ENCODE measurements at places on chromosomes 12 and 14.

GRCh38 chr12:58957298-58957697, 37.0 kb upstream of the LRIG3 start:
- DNase-seq: no peak

DNA sequence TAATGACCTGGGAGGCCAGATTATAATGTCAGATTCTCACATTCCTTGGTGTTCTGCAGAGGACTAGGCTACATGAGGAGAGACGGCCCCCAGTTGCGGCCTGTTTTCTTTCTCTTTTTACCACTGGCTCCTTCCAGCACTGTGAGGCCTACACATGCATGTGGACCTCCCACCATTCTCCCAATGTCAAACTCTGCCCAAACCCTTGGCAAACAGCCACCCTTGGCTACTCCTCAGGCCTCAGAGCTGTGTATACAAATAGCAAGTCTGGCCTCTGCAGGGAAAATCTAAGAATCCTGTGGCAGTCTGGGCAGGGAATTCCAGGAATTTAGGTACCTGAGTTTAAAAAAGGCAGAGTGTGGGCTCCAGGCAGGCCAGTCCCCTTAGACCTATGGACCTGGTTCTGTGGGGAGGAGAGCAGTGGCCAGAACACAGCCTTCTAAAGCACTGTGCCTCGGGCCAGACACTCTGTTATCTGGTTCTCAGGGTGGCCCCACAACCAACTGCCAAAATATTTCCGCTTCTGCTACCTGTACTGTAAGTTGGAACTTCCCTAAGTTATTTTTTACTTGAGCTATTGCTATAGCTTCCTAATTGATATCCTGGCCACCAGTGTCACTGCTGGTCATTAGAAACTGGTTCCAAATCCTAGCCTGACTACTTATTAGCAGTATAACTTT, 19.9 kb upstream of the NEDD1 start:
- no peak for DNase-seq

- DNase-seq: no peak
These were observed 7.4 kb upstream of the TMEM132C start for GRCh38 chr12:128259556-128260070.

DNA sequence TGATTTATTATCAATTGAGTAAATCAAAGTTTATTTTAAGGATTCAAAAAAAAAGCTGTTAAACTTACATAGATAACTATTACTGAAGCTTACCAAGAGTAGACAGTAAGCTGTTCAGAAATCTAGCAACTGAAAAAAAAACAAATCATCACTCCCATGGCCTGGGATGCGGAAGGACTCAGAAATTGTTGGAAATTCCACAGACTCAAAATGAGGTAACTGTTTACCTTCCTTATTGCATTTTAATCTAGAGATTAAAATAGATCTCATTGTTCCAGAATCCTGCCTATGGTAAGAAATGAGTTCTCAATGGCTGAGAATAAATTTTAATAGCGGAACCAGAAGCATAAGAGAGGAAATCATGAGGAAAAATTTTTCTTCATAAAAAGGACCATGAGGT, 87.2 kb downstream of the PPM1H start:
- DNase-seq: no peak

DNA sequence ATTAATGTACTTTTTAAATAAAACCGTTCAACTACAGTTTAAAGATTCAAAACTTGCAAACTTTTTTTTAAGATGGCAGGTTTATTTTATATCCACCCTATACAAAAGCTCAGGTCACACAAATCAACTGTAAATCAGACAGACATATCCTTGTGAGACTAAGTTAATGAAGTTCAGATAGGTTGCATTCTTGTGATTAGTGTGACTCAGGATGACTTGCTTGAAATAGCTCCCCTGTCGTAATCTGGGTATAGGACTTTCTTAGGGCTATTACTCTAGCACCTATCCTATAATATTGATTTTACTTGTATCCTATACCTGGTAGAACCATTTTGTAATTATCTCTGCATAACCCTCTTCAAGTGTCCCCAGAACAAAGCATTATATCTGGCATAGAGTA, 9.5 kb upstream of the PRKD1 start:
- no peak for DNase-seq
